ENCODE measurements at places on chromosomes 6 and 20.
A peak's percentile ranks its signal among the peaks of the same experiment; 100 is the strongest.

- no peak for DNase-seq
Measured at GRCh38 chr20:39089029-39089428, 126.9 kb downstream of the DHX35 start.

GRCh38 chr6:139395371-139395770 lies 20.9 kb upstream of the CITED2 start:
- no peak for DNase-seq

GRCh38 chr6:140403020-140403419 lies 1028.6 kb upstream of the CITED2 start:
- DNase-seq = no peak

- DNase-seq = no peak
Measured at GRCh38 chr20:49132995-49133478, 55.1 kb downstream of the STAU1 start.

DNA sequence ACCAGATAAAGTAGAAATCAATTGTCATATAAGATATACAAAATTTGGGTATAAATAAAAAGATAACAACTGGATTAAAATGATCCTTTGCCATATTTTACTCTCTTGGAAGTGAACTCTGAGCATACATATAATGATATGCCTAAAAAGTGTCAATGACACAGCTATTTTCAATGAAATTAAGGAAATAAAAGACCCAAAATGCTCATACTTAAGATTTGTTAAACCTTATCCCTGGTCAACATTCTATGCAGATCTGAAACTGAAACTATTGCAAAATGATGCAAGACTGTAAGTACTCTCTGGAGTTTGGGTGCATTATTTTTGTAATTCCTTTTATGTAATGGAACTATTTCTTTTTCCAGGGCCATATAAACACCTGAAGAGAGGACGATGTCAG lies 119.0 kb upstream of the SGK1 start:
- no peak for DNase-seq

DNA sequence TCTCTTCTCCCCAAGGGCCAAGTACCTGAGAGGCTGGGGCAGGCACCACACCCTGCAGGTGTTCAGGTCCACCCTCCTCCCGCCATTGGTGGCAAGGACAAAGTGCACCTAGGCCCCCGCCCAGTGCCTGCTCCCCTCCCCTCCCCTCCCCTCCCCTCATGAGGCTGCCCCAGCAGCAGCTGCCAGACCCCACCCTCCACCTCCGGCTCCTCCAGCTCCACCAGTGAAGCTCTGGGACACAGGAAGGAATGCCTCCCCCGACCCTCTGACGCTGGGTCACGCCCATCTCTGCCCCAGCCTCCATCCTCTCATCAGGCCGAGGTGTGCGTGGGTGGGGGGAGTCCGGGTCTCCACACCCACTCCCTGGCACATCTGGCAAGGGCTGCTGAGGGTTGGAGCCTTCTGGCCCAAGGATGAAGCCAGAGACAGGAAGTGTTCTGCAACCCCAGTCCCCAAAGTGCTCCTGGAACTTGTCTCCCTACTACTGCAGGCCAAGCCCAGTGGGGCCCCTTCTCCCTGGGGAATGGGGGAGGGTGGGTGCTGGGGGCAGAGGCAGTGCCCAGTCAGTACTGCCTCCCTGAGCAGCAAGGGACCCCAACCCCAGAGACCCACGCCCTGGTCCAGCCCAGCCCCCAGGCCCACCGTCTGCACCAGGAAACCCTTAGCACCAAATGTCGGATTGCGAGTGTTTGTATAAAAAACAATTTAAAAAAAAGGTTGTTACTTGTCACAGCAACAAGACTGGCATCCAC lies 1.6 kb upstream of the UCKL1 start:
- DNase-seq = peak; percentile 46

GRCh38 chr6:127015858-127016257 lies 102.6 kb upstream of the RSPO3 start:
- no peak for DNase-seq

- DNase-seq = no peak
Measured at GRCh38 chr6:106997392-106998158, 23.0 kb upstream of the CD24 start.

- DNase-seq = peak; percentile 4
Measured at GRCh38 chr6:145963216-145964068, 716 bp downstream of the SHPRH start.

DNA sequence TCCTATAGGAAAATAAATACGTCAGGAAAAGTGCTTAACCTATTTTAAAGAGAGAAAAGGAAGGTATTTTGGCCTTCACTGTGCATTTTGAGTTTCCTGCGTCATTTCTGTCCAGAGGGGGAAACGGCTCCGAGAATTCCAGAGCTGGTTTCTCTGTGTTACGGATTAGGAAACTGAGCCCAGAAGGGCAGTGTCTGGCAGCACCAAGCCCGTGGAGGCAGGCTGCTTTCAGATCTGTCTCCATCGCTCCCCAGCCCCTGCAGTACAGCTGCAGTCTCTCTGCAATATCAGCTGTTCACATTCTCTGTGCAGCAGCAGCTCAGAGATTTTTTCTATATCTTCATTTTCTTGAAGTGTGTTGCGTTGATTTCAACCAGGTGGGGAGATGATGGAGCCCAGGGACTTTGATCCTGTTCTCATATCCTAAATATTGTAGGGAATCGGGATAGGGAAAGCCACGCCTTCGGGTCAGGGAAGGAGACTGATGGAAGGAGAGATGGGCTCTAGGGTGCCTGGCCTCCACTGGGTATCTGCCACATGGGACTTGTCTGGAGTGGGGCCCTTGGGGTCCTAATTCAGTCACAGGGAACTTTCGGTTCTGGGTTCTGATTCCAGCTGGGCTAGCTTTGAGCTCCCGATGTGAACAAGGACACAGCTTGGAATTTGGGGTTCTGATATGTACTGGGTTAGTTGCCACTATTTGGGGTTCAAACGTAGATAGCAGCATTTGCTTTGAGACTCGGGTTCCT lies 2.8 kb downstream of the ANKRD60 start:
- DNase-seq = no peak

All from stimulated activated CD4-positive, alpha-beta T cell treated with anti-CD3 and anti-CD28 coated beads, TNF-alpha, amount 100 ng/mL, for 4 hours (primary cell).